ENCODE measurements at places on chromosomes 13 and 19.

DNA sequence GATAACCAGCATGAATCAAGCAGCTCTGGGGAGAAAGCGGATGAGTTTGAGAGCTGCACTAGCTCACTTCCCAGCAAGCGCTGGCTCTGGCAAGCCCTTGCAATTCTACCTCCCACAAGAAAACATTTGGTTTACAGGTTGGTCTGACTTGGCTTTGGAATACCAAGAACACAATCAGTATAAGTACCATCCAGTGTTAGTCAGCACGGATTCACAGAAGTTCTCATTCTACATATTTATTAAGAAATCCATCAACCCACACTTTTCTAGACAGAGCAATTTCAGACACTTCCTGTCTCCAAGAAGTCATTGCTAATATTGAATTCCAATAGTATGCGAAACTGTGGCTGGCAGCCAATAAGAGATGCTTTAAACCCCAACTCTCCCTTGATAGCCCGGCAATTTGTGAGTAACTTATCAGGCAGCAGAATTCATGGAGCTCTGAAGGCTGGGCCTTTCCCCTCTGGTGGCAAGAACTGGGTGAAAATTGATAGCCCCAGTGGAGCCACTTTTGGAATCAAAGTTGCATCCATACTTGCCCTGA lies 59.4 kb upstream of the WASF3 start:
- no peak for DNase-seq

- no peak for DNase-seq
Measured at GRCh38 chr13:106450991-106451390, 84.5 kb downstream of the EFNB2 start.

GRCh38 chr19:7522923-7523667 lies 671 bp downstream of the MCOLN1 start:
- DNase-seq = no peak

DNA sequence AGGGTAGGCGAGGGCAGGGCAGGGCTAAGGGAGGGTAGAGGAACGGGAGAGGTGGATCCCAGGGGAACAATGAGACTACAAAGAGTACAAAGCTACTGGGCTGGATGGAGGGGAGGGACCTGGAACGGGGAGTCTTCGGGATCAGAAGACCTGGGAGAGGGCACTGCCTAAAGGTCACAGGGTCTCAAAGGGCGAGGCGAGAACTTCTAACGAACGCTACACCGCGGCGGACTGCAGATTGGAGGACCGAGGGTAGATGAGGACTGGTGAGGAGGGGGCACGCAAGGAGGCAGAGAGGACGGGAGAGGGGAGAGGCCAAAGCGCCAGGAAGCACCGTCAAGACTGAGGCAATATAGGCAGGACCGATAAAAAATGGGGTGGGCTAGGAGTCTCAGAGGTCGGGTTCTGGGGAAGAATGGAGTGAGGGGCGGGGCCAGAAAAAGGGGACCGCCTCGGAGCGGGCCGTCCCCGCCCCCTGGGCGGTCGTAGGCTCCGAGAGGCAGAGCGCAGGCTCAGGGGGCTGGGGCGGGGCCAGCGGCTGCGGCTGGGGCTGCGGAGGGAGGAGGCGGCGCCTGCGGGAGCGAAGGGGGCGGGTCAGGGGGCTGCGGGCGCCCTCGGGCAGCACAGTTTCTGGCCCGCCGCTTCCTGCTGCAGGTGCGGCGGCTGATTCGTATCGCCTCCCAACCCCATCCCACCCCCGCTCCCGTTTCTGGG lies 1.3 kb upstream of the KCNC3 start:
- peak; percentile 89 for DNase-seq

All from stimulated activated naive B cell treated with anti-CD40 and anti-IgM and Interleukin-4, amounts not matched to agents 10 μg/mL and 1 μg/mL and 100 μg/mL, for 72 hours (primary cell).